ENCODE measurements at places on chromosomes 6 and 20.

- DNase-seq: no peak
Observed at GRCh38 chr6:159826968-159827647, 27.0 kb downstream of the PNLDC1 start.

DNA sequence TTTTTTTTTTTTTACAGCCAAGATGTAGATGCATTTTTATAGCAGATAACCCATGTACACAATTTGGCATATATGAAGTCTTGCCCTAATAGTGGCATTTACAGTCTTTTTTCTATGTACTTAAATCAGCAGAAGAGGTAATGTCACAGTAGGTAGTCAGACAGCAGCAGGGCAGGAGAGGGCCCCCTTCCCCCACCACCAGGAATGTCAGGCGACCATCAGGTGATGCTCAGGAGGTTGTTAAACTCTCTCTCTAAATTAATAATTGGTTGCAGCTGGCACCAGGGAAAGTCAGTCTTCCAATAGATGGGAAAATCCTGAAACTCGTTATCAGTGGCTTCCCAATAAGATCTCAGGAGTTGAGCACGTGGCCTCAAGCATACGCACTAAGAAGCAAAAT is 188.0 kb upstream of the ADGRB3 start:
- DNase-seq: no peak

DNA sequence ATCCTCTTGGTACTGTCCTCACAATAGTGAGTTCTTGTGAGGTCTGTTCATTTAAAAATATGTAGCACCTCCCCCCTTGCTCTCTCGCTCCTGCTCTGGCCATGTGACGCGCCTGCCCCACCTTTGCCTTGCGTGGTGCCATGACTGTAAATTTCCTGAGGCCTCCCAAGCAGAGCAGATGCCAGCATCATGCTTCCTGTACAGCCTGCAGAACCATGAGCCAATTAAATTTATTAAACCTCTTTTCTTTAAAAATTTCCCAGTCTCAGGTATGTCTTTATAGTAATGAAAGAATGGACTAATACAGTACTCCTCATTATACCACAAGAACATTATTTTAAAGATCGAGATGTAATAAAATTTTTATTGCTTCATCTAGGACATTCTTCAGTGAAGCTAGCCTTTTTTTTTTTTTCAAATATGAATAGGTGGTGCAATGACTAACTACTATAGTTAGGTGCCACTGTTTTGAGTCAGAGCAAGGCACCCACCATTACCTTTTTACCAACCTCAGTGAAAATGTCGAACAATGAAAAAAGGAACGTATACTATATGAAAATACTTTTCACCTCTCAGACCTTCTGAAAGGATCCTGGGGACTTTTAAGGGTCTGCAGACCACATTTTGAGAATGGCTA is 191.1 kb upstream of the SGK1 start:
- no peak for DNase-seq

DNA sequence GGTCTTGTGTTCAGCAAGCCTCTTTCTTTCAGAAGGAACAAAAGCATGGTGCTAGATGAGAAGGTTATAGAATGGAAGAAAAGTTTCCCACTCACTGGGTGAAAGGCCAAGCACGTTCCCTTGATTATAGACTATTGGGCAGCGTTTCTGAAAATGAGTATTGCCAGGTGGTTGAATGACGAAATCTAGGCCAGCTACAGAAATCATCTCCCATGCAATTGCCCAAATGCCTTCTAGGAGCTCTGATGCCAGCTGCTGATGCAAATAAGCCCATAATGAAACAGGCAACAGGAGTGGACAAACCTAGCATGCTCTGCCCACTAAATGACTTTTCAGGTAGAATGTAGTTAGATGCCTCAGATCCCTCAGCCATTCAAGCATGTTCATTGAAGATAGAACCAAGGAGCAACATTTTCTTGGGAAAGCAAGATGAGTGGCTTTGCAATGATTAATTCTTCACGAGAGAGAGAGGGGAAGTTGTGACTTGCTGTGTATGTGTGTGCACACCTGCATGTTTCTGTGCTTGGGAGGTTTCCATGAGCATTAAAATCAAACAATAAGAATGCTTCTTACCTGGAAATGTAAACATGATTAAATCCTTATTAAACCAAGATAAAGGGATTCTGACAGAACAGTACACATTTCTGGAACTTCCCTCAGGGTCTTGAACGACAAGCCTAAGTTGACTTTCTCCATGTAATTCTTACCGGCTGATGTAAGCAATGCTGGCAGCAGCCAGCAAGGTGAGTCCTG is 43.6 kb downstream of the ADTRP start:
- no peak for DNase-seq

- no peak for DNase-seq
Observed at GRCh38 chr6:99114769-99115406, 167.1 kb upstream of the FBXL4 start.

DNA sequence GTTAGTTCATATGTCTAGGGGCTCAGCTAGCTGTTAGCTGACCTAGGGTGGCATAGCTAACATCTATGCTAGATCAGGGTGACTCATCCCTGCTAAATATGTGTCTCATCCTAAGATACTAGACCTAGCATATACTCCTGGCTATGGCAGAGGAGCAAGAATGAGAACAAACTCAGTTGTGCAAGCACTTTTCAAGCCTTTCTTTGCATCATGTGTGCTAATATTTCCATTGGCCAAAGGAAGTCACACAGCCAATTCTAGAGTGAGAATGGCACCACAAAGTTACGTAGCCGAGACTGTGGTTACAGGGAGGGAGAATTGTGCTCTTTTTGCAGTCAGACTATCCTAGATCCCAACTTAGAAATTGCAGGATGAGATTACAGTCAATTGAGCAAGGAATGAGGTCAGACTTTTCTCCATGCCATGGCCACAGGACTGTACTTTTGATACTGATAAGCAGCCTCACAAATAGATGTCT is 78.7 kb downstream of the PLCB4 start:
- no peak for DNase-seq

- no peak for DNase-seq
Observed at GRCh38 chr6:132131758-132132157, 180.6 kb upstream of the CCN2 start.

- no peak for DNase-seq
Observed at GRCh38 chr6:114648847-114649246, 306.0 kb upstream of the HS3ST5 start.

GRCh38 chr20:59481477-59482018 is 122.8 kb upstream of the PHACTR3 start:
- no peak for DNase-seq

- DNase-seq: no peak
Observed at GRCh38 chr6:8017276-8017701, 46.9 kb downstream of the BLOC1S5 start.

GRCh38 chr20:47196091-47197081 is 160.1 kb downstream of the ZMYND8 start:
- DNase-seq: peak; percentile 19

- DNase-seq: no peak
Observed at GRCh38 chr6:13318821-13319220, 9.5 kb downstream of the TBC1D7 start.

Data from GM12878 (cell line).